ENCODE measurements at places on chromosomes 2 and 18.

- DNase-seq, result no peak
These were observed 67.3 kb downstream of the CAMKMT start for GRCh38 chr2:44429034-44429433.

DNA sequence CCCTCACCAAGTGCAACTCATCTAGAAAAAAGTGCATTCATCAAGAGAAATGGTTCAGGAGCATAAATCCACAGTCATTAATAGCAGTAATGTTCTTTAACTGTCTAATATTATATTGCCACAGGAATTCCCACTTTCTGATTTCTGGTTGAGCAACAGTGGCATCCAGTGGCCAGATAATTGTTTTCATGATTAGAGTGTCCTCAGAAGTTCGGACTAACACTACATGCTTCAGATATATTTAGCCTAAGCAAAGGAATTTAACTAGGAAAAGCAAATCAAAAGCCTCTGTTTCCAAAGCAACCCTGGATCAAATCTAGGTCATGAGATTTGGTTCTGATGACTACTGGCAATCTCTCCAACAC, 9.8 kb upstream of the ERBB4 start:
- DNase-seq, result no peak

DNA sequence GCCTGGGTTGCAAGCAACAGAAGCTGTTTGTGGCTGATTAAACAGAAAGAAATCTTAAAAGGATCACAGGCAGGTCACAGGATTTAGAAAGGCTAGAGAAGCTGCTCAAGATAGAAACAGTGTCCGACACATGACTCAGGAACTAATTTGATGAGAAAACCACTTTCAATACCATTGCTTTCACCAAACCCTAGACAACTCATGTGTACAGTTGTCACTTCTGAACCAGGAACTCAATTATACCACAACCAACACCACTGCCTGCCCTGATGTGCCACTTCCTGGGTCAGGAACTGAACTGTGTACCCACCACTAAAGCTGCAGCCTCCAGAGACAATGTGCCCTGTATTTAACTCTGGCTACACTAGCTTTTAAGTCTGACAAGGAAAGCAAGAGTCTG, 56.0 kb downstream of the TMEM247 start:
- no peak for DNase-seq

- no peak for DNase-seq
These were observed 46.9 kb downstream of the MBD5 start for GRCh38 chr2:148067801-148068200.

- no peak for DNase-seq
These were observed 40.6 kb downstream of the LCLAT1 start for GRCh38 chr2:30487603-30488002.

DNA sequence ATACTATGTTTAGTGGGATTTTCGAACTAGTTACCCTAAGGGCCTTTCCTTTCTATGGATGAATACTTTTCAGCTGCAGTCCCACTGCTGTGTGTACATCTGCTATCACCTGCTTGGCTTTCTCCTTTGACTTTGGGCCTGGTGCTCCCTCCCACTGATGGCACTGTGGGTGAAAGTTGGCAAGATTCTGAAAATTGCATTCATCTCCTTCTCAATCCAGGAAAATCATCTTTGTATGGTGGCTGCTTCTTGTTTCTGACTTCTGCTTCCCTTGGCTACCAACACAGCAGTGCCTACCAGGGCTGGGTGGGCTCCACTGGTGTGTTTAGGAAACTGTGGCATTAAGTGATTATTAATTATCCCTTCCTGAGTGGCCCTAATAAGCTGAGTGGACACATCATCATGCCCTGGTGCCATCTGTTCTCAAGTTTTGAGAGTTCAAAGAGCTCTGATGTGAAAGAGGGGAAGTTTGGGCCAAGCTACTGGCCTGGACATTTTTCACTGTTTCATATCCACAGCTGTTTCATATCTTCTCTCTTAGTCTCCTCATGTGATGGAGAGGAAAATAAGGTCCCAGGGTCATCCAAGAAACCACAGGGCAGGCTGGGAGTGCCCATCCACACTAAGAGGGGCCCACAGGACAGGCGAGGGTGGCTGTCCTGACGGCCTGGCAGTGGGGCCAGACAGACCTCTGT, 16.7 kb downstream of the HK2 start:
- no peak for DNase-seq

- DNase-seq, result no peak
These were observed 291.8 kb upstream of the SESTD1 start for GRCh38 chr2:179556425-179556824.
